ENCODE measurements at places on chromosomes 6 and 20. TPM values are rescaled to one million over a fixed set of nuclear protein-coding genes. Genes with fewer than 3 reads are reported as not detected.

SYS1 gene
- 12.6 TPM for polyA plus RNA-seq

OPN5 gene
- polyA plus RNA-seq, result 0.53 TPM

TBPL1 gene
- polyA plus RNA-seq, result 16.4 TPM

DNAJC5 gene
- 46.3 TPM for polyA plus RNA-seq

LHFPL5 gene
- not detected for polyA plus RNA-seq

TRIM15 gene
- polyA plus RNA-seq, result not detected

CST2 gene
- polyA plus RNA-seq, result not detected

SLC17A3 gene
- polyA plus RNA-seq, result not detected

BANF2 gene
- polyA plus RNA-seq, result not detected

ELOVL2 gene
- 1.6 TPM for polyA plus RNA-seq

ENPP5 gene
- polyA plus RNA-seq, result 1.7 TPM
